Stimulated activated CD8-positive, alpha-beta memory T cell treated with anti-CD3 and anti-CD28 coated beads, Interleukin-2, amount 100 ng/mL, for 1 hour (primary cell): ENCODE measurements at places on chromosomes 13 and 19.

DNA sequence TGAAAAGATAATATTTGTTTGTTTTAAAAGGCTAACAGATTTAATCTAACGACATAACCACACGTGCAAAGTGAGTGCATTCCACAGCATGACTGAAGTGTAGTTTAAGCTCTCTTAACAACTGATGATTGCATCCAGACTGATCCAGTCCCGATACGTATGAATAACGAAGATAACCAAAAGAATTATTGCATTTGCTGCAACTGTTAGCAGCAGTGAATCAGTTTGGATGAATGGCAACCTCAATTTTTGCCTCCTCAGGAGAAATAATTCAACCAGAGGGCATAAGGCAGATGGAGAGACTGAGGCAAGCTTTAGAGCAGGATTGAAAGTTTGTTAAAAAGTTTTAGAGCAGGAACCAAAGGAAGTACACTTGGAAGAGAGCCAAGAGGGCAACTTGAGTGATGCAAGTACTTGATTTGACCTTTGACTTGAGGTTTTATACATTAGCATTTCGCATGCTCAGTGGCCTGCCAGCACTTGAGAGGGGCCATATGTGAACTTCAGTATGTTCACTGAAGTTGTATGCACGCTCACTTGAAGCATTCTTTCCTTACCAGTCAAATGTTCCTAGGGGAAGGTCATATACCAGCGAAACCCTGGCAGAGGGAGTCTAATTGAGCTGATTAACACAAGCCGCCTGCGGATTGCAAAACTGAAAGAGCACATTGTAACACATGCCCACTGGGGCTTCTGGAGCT, 835.0 kb upstream of the PCDH20 start:
- DNase-seq = no peak

DNA sequence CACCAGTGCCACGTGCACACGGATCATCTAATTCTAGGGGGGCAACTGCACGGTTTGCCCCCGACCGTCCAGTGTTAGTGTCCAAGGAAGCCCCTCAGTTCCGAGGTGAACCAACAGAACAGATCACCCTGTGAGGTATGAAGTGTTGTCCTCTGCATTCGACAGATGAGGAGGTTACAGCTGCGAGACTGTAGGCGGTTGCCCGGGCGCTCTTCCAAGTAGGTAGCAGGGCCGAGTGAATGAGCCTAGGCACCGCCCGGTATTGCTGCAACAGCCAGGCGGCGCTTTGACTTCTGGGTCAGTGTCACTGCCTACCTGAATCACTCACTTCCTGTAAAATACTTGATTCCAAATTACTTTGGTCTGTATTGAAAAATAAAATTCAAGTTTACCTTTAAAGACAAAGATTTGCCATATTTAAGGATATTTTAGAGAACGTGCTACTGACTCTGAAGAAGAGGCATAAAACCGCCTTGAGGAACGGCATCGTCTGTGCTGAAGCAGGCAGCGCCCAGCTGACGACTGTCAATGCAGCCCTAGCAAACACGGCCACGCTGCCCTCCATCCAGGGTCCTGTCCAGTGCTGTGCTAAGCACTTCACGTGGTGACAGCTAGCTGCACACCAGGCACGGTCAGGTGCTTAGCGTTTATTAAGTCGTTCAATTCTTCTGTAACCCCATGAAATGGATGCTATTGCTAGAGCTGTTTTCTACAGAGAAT, 19.3 kb upstream of the RASA3 start:
- no peak for DNase-seq

DNA sequence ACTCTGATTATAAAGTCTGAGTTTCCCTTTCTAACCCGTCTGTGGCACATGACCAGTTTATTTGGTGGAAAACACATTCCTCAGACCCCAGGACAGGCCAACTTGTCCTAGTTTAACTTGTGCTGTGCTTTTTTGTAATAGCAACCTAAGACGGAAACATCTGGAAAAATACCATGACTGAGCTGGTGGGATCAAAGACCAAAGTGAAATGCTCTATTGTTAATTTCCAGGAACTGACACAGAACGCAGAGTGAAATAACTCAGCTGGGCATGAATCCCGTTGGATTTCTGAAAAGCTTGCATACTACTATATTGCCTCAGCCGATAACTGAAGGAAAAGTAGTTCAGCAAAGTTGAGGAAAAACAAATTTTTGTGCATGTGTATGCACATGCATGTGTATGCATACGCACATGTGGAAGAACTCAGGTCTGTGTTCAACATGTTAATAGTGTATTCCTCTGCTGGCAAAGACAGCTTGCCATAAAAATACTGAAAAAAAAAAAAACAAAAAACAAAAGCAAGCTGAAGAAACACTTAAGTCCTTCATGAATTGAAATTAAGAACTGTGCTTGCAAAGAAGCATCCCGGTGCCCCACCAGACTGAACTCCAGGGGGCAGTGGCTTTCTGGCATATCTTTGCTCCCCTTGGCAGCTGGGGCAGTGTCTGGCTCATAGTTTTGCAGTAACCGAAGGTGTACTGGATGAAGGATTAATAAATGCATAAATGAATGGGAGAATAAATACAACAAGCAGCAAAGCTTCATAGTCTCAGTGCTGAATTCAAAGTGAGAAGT, 187.8 kb downstream of the LHFPL6 start:
- no peak for DNase-seq

DNA sequence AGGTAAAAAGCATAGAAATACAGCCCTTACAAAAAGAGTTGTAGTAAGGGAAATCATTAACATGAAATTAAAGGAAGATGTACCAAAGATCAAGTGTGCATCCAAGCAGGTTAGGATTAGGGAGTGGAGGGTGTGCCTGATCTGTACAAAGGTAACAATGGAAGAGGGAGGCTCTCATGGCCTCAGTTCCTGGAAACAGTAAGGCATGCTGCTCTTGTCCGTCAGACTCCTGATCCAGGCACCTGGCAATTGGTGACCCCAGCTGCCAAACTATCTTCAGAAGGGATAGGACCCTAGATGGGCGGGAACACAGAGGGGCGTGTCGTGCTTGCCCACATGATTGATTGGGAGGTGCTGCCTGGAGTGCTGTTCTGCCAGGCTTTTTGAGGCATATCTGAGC, 4.5 kb downstream of the TEX26 start:
- no peak for DNase-seq

DNA sequence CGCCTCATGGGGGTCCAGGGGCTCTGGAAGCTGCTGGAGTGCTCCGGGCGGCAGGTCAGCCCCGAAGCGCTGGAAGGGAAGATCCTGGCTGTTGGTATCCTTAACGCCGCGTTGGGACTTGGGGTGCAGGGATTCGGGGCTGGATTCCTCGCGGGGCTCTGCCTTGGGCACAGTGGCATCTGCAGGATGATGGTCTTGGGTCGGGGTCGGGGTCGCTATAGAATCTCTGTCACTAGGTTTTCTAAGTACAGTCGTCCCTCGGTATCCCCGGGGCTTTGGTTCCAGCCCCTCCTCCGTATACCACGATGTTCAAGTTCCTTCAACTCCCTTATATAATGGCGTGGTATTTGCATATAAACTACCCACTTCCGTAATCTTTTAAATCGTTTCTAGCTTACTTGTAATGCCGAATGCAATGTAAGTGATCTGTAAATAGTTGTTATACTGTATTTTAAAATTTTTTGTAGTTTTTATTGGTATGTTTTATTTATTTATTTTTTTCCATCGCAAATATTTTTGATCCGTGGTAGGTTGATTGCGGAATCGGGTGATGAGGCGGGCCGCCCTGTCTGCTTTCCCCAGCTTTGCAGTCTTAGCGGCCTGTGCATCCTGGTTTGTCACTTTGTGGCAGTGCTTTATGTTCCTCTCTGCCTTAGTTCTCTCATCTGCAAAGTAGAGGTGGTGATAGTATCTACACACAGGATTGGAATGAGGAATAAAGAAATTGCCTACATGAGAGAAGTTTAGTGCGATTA, 606 bp downstream of the ERCC5 start:
- DNase-seq = no peak

DNA sequence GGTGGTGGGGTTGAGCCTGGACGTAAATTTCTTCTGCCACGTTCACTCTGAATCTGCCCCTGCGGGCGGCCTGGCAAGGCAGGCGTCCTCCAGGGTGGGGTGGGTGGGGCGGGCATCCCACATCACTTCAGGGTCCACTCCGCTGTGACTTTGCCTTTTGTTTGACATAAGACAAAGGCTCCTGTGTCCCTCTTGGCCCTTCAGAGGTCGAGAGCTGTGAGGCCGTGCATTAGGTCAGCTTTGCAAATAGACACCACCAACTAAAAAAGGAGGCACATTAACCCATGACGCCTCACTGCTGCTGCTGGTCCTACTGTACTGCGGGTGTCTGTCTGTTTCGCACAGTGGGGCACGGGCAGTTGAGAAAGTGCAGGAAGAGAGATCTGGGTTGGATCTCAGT, 10.5 kb upstream of the ZNF536 start:
- DNase-seq = no peak

DNA sequence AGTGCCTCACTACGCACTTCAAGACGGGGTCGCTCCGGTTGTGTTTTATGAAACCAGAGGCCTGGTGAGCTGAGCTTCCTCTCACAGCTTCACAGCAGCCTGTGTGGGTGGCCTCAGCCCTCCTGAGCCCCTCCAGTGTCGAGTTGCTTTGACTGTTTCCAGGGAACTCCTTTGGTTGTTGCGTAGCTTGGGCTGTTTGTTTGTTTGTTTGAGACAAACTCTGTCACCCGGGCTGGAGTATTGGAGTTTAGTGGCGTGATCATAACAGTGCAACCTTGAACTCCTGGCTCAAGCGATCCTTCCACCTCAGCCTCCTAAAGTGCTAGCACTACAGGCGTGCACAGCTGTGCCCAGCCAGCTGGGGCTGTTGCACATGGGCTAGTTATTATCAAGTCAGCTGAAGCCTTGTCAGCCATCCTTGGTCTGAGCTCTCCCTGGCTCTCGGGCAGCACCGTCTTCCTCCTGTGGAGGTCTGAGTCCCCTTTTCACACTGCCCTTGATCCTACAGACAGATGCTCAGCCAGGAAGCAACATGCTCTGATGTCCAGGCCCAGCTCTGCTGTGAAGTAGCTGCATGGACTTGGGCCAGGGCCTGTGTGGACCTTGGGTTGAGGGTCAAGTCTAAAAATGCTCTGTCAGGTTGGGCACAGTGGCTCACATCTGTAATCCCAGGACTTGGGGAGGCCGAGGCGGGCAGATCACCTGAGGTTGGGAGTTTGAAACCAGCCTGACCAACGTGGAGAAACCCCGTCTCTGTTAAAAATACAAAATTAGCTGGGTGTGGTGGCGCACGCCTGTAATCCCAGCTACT, 10.2 kb downstream of the DOT1L start:
- DNase-seq = no peak

GRCh38 chr19:30310602-30311263, 61.5 kb upstream of the ZNF536 start:
- no peak for DNase-seq

DNA sequence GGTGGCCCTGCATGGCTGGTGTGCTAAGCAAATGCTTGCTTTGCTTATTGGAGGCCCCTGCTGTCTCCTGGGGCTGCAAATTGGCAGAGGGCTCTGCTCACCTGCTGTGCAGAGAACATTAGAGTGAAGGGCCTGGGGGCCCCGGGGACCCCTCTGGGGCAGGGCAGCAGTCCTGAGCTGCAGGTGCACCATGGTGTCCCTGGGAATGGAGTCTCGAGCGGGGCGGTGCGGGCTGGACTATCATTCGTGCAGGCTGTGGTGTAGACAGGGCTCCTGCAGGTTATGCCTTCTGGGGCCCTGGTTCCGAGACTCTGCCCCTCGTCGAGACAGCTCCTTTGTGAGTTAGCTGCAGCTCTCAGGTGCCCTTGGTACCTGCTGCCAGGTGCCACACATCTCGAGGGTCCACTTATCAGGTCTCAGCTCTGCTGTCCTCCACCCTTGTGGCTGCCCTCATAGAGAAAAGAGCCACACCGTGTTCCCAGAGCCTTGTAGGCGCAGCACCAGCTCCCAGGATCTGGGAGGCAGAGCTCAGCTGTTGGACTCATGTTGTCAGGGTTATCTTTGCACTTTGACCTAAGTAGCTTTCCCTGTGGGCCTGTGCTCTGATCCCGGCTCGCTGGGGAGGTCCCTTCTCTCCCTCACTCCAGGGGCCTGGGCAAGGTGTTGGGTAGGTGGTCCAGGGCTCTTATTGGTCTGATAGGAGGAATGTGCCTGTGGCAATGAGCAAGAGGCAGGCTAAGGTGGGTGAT, 58.0 kb upstream of the ZNF536 start:
- DNase-seq = no peak
